ENCODE measurements at places on chromosomes 2 and 18. TPM values are rescaled to one million over a fixed set of nuclear protein-coding genes. Genes with fewer than 3 reads are reported as not detected.

FSHR gene
- not detected for total RNA-seq

NXPH2 gene
- total RNA-seq: not detected

ERICH2 gene
- not detected for total RNA-seq

CRYGC gene
- not detected for total RNA-seq

FTCDNL1 gene
- 0.76 TPM for total RNA-seq

SPP2 gene
- total RNA-seq: not detected

LIMS4 gene
- 2.4 TPM for total RNA-seq

SCN7A gene
- total RNA-seq: not detected

EMX1 gene
- total RNA-seq: not detected

CFAP65 gene
- not detected for total RNA-seq

CCDC138 gene
- total RNA-seq: 6.0 TPM

PCARE gene
- not detected for total RNA-seq

ANKRD30BL gene
- not detected for total RNA-seq

All from osteocyte (in vitro differentiated cells).